ENCODE measurements at places on chromosomes 2 and 18.
A peak's percentile ranks its signal among the peaks of the same experiment; 100 is the strongest.

DNA sequence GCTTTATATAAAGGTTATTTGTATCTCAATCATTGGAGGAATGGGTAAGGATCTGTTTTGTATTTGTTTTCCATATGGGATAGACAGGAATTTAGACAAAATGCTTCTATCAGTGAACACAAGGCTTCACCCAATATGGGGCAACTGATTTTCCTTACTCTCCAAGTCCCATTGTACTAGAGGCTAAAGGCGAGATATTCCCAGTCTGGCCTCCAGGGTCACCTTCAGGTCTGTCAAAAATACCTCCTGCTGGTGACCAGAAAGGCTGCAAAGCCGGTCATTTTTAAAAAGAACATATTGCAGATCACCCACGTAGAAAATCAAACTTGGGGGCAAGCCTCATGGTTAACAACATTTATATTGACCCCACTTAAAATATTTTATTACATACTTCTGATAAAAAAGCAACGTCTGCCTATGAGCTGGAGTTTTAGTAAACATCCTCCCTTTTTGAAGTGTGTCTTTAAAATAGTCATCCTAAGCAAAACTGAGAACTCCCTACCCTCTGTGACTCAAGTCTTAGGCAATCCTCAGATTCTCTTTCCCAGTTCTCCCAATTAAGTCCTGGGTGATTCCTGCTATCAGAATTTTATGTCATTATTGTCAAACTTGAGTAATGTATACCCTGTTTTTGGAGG is 276.6 kb downstream of the MREG start:
- peak; percentile 69 for DNase-seq

DNA sequence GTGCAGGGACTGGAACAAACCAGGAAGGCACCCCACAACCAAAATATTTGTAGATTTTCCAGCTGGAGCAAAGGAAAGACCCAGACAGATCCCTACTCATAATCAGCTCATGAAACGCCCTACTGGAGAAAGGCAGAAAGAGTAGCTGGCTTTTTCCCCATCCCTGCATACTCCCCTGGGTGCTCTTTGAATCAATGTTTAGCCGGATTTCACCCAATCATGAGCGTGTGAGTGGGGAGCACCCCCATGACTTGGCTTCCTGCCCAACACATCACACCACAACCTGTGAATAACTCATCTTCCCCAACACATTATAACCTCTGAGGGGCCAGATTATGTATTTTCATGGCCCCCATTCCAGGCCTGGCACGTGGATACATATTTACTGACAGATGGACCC is 35.1 kb upstream of the SLC14A1 start:
- DNase-seq, result no peak

GRCh38 chr18:33682436-33682835 is 104.4 kb downstream of the ASXL3 start:
- no peak for DNase-seq

- no peak for DNase-seq
Observed at GRCh38 chr18:2854875-2855274, 8.1 kb downstream of the EMILIN2 start.

- DNase-seq, result no peak
Observed at GRCh38 chr2:235876099-235876679, 292.0 kb downstream of the GBX2 start.

GRCh38 chr2:27373567-27373966 is 3.2 kb downstream of the SNX17 start:
- DNase-seq, result no peak

DNA sequence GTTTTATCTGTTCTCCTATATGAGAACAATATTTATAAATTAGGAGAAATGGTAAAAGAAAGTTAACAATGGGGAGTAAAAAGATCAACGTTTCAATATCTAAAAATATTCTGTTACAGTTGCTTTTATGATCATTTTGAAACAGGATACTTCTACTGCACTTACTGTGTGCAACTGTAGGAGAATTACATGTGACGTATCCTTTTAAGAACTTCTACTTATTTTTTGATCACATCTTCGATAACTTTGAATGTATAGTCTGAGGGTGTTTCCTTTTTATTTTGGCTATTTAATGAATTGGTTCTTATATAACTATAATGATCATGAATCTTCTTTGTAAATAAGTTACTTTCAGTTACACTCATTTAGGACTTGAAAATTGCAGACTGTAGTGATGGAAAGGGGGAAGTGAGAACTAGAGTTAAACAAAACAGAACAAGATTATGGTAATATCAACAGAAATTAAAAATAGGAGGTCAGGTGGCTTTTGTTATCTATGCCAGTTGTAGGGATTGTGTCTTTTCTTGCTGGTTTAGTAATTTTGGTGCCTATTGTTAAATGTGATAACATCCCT is 109.9 kb downstream of the MSTN start:
- DNase-seq, result no peak

- peak; percentile 99 for DNase-seq
Observed at GRCh38 chr2:148020111-148021058, at the start of gene ORC4. Gene ORC4 (minus strand): TSS chr2:148020737. CDS start chr2:147975958, 44,779 bp downstream.

GRCh38 chr2:190355968-190356644 is 12.7 kb downstream of the INPP1 start:
- peak; percentile 10 for DNase-seq

- DNase-seq, result peak; percentile 49
Observed at GRCh38 chr2:71510196-71510807, 56.9 kb downstream of the DYSF start.

DNA sequence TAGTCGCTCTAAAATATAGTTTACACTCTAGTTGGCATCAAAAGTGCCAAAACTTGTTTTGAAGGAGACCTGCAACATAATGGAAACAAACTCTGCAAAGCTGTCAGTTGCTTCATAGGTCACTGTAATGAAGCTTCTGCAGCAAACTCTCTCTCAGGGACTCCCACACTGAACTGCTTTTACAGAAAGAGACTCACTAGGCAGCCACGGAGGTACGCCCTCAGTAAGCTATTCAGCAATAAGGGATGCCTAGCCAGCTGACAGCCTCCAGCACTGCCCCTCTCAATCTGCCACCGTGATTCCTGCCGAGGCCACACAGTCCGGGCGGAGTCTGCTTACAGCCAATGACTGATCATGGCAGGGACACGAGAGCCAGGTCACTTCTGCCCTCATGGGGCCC is 51.1 kb downstream of the COLEC12 start:
- no peak for DNase-seq

GRCh38 chr2:31577143-31577542 is 3.6 kb downstream of the SRD5A2 start:
- DNase-seq, result no peak

- no peak for DNase-seq
Observed at GRCh38 chr2:115389024-115389423, 946.6 kb downstream of the DPP10 start.

DNA sequence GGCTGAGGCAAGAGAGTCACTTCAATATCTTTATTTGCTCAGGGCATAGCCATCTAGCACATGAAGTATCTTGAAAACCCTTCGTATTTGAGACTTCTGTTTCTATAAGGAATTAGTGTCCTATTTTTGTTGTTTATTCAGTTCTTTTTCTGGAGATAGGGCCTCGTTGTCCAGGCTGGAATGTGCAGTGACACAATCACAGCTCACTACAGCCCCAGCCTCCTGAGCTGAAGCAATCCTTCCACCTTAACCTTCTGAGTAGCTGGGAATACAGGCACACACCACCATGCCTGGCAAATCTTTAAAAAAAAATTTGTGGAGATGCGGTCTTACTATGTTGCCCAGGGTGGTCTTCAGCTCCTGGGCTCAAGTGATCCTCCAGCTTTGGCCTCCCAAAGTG is 50.6 kb downstream of the PSMD14 start:
- no peak for DNase-seq

DNA sequence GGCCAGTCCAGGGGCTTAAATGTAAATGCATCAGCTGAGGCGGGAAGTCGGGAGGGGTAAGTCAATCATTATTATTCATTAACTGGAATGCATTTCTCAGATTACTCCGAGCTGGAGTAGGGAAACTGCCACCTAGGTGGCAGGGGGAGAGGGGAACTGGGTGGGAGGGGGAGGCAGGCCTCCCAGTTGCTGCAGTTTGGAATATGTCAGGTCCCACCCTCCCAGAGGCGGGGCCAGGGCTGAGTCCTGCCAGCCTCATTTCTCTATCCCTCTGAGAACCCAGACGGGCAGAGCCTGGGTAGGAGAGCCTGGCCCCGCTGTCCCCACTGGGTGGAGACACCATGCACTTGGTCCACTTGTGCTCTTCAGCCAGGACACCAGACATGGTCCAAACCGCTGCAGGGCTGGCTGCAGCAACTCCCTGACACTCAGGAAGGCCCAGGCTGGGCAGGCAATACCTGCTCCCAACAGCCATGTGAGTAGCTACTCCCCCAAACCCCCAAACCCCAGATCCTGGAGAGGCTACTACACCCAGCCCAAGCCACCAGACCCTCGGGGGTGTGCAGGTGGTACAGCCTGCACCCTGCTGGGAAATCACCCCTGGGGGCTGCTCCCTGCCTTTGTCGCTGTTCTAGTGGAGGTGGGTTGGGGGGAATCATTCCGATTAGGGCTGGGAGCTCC is at the start of gene GPBAR1:
Gene GPBAR1, plus strand, starts transcription at position 274 of the 681 bp plus-strand sequence. CDS start 1,710 bp downstream, outside the sequence.
- DNase-seq, result no peak

DNA sequence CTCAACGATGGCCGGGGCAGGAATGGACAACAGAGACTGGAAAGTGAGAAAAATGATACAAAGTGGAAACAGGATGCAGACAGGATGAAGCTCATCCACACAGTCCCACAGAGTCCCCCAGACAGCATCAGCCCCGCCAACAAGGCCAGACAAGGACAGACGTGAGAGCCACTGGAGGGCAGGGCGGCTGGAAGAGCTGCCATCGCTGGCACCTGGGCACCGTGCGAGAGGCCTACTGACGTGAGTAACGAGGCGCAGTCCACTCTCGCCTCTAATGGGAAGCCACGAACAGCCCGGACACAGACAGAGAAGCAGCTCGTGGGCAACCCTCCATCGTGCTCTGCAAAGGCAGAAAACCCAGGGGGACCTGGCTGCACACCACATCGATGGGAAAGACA is 17.1 kb downstream of the HDAC4 start:
- no peak for DNase-seq

GRCh38 chr2:215328066-215328465 is 16.2 kb downstream of the ATIC start:
- DNase-seq, result no peak

DNA sequence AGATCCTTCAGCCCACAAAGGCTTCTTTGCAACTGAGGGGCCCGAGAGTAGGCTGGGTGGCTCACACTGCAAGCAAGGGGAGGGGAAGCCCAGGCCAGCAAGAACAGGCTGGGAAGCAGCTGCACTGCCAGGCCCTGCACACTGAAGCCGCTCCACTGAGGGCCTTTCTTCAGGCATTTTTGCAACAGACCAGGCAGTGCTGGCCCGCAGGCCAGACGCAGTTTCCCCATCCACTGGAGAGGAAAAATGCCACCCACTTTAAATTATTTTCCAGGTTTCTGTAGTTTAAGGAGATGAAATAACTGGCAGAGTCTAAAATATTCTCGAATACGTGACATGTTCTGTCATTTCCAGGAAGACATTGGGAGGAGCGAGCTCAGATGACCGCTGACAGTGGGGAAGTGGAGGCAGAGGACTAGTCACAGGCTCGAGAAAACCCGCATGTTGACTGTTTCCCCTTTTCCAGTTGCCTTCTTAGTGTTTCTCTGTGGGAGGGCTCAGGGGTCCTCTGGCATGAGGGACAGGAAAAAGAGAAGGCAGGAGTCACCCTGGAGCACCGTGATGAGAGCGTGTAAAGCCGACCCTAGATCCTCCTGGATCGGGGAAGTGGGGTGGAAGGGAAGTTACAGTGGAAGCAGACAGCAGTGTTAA is 53.3 kb upstream of the B3GNT7 start:
- DNase-seq, result no peak

DNA sequence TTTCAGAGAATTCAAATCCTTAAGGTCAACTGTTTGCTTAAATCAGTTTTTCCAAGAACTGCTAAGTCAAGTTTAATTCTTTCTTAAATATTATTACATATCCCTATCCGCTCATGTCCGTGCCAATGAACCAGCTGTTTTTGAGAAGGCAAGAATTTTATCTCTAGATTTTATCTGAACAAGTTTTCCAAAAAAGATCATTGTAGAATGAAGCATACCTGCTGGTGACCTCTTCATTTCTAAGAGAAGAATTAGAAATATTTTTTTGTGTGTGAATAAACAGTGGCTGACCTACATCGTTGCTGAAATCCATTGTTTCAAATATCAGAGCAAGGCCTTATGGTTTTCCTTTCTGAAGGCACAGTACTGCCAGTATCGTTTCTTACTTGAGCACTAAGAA is 58.4 kb upstream of the RND3 start:
- DNase-seq, result no peak

DNA sequence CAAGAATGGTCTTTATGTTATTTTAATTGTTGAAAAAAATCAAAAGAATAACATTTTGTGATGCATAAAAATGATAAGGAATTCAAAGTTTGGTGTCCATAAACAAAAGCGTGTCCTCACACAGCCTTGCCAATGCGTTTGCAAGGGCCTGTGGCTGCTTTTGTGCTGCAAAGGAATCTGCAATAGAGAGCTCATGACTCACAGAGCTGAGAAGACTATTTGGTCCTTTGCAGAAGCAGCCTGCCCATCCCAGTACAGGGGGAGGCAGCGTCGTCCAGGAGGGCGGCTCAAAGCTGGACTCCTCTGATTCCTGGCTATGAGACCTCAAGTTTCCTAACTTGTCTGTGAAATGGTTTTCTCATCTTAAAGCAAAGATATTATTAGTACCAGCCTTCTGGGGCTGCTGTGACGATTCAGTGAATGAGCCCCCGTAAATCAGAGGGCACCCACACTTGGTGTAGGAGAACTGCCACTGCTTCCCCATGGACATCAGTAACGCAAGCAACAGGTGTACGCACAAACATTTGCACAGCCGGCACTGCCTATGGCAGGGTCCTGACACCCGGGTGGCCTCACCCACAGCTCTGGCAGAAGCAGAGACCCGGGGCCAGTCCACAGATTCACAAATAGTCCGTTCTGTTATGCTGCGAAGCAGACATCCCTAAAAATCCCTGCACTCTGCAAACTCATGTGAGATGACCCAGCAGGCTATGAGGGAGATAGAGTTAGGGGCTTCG is 70.6 kb upstream of the ASAP2 start:
- peak; percentile 45 for DNase-seq

DNA sequence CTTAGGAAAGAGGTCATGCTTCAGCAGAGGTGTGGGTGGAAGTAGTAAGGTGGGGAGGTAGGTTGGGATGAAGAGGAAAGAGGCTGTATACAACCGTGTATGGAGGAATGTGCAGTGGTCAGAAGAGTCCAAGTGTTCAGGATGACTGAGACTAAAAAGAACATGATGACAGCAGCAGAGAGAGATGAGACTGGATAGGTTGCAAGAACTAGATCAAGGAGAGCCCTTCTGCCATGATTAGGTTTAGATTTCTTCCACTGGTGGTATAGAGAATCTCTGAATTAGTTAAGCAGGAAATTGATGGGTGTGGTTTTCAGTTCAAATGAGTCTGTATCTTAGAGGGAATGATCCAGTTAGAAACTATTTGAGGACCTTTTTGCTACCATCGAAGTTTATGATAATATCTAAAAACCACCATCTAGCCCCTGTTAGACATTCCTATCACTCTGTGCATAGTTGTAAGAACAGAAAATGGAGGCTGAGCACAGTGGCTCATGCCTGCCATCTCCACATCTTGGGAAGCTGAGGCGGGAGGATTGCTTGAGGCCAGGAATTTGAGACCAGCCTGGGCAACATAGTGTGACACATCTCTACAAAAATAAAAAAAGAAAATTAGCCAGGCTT is 221.0 kb downstream of the LTBP1 start:
- DNase-seq, result peak; percentile 7

Data from AG10803 (cell line).